ENCODE measurements at places on chromosomes 1 and 21. TPM values are rescaled to one million over a fixed set of nuclear protein-coding genes. Genes with fewer than 3 reads are reported as not detected.

GCSAML gene
- total RNA-seq: under 0.01 TPM

FCER1G gene
- total RNA-seq: not detected

TSPEAR gene
- not detected for total RNA-seq

APCS gene
- not detected for total RNA-seq

HCN3 gene
- total RNA-seq: 1.1 TPM

TMED5 gene
- 106 TPM for total RNA-seq

S100B gene
- not detected for total RNA-seq

ADORA3 gene
- not detected for total RNA-seq

LINGO4 gene
- total RNA-seq: not detected

BTBD8 gene
- total RNA-seq: 7.0 TPM

GNG4 gene
- total RNA-seq: not detected

TRIM17 gene
- 5.3 TPM for total RNA-seq

ADAMTS1 gene
- total RNA-seq: 28.4 TPM

SF3B4 gene
- total RNA-seq: 15.0 TPM

CFAP57 gene
- 0.07 TPM for total RNA-seq

NTMT2 gene
- not detected for total RNA-seq

S100A3 gene
- 2.1 TPM for total RNA-seq

ACTA1 gene
- not detected for total RNA-seq

ANKRD34A gene
- total RNA-seq: under 0.01 TPM

PKLR gene
- not detected for total RNA-seq

UBE2U gene
- total RNA-seq: not detected

PTAFR gene
- total RNA-seq: 5.1 TPM

TMEM51 gene
- total RNA-seq: 15.9 TPM

LGR6 gene
- under 0.01 TPM for total RNA-seq

CLDN17 gene
- 1.4 TPM for total RNA-seq

NBL1 gene
- 54.7 TPM for total RNA-seq

All from nasal cavity respiratory epithelium epithelial cell of viscerocranial mucosa (primary cell).